ENCODE measurements at places on chromosomes 7 and 10.

- DNase-seq: no peak
These were observed 2.0 kb downstream of the ZNF775 start for GRCh38 chr7:150381096-150381495.

DNA sequence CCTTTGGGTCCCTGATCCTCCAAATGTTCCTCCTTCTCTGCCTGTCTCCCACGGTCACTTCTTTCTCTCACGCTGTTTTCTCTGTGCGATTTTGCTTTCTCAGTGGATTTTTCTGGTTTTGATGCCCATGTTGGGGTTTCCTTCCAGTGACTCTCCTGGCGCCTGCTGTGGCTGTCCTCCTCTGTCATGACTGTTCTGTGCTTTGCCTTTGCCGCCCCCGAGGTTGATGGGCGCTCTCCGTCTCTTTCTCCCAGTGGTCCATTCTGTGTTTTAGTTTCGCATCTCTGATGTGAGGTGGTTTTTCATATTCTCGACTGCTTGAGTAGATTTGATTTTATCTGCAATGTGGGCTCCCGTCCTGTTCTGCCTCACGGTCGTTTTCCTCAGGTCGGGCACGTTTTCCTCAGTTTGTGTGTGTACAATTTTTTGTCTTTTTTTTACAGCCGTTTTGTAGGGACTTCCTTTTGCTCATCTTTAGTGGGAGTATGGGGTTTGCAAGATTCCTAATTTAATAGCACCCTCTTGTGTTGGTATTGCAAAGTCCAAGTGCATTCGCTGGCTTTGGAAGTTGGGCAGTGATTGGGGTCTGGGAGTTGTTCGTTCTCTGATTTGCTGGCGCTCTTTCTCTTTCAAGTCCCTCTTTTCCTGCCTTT lies 100.0 kb downstream of the INPP5A start:
- peak; percentile 10 for DNase-seq

GRCh38 chr7:130363026-130363847 lies 17.1 kb upstream of the CPA1 start:
- no peak for DNase-seq

- DNase-seq: no peak
These were observed 204.5 kb upstream of the PHYHIPL start for GRCh38 chr10:58971796-58972491.

DNA sequence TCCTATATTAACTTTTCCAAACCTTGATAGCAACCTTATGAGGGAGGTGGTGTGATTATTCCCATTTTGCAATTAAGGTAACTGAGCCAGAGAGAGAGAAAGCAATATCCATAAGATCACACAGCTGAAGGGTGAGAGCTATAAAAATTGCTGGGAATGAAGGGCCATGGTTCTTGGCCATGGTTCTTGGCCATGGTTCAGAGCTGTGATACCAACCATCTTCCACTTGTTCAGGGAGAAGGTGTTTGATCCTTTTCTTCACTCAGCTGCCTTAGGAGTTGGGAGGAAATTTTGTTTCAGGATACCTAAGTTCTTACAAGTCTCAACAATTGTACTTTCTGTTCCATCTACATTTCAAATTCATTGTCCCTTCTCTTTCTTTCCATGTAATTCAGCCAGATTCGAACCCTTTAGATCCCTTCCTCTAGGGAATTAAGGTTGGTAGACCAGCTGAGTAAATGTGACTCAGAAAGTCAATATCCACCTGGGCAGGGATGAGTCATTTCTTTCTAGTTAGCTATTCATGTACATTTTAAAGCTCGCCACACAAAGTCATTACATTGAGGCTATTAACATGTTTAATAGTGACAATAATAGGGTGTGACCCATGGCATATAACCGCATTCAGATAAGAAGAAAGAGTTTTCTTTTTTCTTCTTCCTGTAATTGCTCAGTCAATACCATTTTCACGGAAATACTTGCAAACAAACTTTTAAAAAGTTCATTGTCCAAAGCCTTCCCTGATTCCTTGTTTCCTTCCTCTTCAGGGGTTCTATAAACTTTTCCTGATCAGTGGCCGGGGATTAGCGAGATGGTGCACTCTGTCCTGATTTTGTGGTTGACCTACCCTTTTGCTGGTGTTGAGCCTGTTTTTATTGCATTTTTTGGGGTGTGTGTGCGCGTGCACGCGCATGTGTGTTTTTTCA lies 143.4 kb downstream of the TCF7L2 start:
- no peak for DNase-seq

GRCh38 chr10:102117391-102118159 lies 2.6 kb downstream of the LDB1 start:
- peak; percentile 47 for DNase-seq

DNA sequence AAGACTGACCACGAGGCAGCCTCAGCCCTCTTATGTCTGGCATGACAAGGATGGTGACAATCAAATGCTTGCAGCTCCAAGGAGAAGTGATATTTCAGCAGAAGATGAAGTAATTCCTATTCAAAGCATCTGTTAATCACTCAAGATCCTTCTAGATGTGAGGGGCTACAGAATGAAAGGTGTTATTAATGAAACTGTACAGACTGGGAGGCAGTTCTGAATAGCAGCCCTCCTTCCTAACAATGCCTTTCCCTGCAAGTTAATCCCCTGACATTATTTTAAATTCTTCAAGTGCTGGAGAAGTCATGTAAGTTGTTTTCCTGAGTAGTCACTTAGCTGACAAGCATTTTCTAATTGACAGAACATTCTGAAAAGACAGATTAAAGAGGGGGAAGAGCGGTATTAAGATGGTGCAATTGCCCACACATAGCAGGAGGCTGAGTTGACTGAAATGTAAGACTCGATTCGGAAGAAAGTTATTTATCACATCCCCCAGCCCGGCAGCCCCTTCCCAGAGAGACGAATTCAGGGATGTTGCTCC lies 300.8 kb downstream of the GRID1 start:
- DNase-seq: no peak

DNA sequence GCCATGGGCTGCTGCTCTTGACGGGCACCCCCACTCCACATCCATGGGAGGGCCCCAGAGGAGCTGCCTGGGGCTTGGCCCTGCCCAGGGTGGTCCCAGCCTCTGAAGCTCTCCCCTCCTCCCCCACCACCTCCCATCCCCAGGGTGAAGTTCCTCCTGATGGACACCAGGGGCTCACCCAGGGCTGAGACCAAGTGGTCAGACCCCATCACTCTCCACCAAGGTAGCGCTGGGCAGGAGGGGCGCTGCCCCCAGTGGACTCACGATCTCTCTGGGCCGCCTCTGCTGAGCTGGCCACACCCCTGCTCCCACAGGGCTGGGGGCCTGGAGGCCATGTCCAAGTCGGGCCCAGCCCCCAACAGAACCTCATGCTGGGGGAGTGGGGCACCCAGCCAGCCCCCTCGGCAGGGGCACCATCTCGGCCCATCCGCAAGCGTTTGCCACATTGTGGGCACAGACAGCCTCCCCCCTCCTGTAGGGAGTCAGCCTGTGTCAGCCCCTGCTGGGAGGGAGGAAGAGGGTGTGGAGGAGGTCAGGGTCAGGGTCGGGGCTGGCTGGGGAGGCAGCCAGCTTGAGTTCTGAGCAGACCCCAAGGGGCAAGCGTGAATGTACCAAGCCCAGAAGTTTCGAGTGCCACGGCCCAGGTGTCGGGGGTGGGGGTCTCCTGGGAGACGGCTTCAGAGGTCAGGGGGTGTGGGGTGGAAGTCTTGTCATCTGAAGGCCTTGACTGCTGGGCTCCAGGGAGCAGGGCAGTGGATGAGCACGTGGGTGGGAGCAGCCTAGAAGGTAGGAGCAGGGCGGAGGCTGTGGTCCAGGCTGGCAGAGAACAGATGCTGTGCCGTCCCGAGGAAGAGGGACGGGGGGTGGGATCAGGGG lies 2.8 kb downstream of the UPK3B start:
- no peak for DNase-seq

- DNase-seq: no peak
These were observed 823 bp downstream of the COPG2 start for GRCh38 chr7:130667593-130668257.

GRCh38 chr7:338295-339061 lies 48.5 kb downstream of the FOXL3 start:
- no peak for DNase-seq

DNA sequence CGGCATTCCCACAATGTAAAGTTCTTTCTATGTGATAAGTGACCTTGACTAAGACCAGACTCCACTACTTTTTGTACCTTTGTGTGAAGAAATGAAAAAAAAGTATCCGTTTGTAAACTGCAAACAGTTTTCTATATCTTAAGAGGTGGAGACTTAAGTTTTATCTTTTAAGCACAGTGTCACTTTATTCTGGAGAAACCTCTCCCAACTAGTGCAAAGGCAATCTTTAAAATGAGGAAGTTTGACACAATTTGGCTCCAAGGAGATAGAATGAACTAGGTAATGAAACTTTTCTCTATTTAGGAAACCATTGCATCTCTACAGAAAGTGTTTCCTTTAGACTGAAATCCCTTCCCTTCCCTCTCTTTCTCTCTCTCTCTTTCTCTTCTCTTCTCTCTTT lies 122.9 kb downstream of the SAMD9 start:
- no peak for DNase-seq

DNA sequence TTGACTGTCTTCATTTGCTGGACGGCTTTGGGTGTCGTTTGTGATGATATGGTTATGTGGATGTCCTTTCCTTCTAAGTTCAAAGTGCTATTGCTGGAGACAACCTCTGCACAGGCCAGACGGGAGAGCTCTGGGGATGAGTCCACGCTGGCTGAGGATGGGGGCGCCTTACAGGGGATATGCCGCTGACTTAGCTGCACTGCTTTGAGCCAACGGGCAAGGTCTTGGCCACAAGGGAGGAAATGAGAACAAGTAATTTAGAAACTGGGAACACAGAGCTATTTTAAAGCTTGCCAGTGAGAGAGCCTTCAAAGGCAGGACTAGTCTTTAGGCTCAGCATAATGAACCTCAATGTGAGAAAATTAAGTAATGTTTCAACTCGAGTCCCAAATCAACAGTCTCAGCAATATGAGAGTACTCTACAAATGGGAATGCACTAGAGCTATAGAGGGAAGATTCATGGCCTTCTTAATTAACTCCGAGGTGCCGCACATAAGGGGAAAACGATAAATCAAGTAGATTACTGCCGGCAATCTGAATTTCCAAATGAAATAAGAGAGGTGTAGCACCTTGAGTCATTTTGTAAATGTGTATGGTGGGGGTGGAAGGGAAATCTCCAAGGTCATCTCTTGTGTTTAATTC lies 209.3 kb downstream of the JAZF1 start:
- no peak for DNase-seq

- DNase-seq: no peak
These were observed 37.9 kb upstream of the PSMG3 start for GRCh38 chr7:1607696-1608095.

- DNase-seq: no peak
These were observed 33.9 kb downstream of the MALSU1 start for GRCh38 chr7:23332910-23333612.

DNA sequence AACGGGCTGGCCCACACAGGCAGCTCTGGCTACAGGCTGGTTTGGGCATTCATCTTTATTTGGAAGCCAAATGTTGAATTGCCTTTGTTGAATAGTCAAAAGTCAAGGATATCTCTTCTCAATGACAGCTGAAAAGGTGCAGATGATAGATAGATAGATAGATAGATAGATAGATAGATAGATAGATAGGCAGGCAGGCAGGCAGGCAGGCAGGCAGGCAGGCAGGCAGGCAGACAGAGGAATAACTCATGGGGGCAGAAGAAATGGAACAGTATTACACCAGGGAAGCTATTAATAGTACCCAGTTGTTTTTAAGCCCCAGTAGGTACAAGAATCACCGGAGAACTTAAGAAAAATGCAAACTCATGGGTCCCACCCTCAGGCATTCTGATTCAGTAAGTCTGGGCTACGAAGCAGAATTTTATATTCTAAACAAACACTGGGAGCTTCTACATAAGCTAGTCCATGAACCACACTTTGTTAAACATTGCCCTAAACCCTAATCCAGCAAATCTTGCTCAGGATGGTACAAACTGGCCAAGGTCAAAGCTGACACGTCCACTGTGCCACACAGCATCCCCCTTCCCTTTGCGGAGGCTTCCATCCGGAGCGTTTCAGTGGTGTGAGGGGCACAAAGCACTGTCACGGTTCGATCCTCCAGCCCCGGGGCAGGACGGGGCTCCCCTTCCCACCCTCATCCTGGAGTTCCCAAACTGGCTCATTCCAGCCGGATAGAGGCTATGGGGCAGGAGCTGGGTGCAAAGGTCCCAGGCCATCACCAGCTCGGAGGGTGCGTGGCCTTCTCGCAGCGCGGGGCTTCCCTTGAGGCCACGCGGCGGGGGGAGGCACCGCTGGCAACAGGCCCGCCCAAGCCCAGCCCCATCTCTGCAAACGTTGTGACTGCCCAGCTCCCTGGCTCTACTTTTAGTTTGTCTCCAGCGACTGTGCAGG lies 6.7 kb downstream of the PRKAG2 start:
- DNase-seq: no peak

DNA sequence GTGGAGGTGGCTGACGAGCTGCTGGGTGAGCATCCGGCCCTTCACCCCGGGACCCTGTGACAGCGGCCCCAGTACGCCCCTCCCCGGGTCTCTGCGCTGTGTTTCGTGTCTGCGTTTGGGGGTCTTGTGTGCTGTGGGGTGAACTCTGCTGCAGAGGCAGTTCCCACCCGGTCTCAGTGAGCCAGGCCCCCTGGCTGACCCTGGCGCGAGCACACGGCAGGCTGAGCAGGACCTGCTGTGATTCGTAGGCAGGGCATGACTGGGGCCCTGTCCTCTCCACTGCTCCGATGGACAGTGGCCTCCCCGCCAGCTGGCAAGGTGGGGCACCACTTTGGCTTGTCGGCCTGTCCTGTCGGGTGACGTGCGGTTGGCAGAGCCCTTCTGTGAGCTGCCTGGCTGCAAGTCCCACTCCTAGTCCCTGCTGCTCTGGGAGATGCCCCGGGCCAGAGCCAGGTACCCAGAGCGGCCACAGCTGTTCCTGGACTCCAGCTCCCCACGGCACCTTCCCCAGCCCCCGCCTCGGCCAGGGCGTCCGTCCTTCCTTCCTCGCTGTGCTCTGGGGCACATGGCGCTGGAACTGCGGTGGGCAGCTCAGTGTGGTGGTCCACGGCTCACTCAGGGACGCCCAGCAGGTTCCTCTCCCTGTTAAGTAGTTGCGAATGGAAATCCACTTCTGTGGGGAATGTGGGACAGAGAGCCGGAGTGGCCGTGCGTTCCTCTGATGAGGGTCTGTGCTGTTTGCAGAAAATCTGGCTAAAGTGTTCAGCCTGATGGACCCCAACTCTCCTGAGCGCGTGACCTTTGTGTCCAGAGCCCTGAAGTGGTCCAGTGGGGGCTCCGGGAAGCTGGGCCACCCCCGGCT lies 10.5 kb downstream of the GET4 start:
- no peak for DNase-seq

DNA sequence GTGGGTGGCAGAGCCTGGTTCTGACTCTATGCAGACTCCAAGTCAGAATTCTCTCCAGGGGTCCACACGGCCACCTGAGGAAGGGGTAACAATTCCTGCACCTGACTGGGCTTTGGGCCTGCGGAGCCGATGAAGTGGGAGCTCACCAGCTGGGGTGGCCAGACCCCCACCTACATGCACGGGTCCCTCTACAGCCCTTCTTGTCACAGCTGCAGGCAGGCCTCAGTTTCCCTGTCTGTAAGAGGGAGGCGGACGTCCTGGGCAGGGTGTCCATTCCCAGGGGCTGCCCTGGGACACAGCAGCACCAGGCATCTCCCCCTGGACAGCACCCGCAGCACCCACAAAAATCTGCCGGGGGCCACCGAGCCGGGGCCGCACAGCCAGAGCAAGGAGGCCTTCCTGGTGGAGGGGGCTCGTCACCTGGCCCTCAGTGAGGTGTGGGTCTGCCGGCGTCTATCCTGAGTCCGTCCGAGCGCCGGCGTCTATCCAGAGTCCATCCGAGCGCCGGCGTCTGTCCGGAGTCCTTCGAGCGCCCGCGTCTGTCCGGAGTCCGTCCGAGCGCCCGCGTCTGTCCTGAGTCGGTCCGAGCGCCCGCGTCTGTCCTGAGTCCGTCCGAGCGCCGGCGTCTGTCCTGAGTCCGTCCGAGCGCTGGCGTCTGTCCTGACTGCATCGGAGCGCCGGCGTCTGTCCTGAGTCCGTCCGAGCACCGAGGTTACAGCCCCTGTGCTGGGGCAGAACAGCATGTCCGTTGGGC lies 65.1 kb downstream of the PDGFA start:
- DNase-seq: no peak
